ENCODE measurements at places on chromosomes 2 and 18.

GRCh38 chr18:78640246-78640995, 339.2 kb upstream of the SALL3 start:
- DNase-seq, result no peak

- no peak for DNase-seq
These were observed 510.9 kb upstream of the CELF4 start for GRCh38 chr18:38076346-38077070.

DNA sequence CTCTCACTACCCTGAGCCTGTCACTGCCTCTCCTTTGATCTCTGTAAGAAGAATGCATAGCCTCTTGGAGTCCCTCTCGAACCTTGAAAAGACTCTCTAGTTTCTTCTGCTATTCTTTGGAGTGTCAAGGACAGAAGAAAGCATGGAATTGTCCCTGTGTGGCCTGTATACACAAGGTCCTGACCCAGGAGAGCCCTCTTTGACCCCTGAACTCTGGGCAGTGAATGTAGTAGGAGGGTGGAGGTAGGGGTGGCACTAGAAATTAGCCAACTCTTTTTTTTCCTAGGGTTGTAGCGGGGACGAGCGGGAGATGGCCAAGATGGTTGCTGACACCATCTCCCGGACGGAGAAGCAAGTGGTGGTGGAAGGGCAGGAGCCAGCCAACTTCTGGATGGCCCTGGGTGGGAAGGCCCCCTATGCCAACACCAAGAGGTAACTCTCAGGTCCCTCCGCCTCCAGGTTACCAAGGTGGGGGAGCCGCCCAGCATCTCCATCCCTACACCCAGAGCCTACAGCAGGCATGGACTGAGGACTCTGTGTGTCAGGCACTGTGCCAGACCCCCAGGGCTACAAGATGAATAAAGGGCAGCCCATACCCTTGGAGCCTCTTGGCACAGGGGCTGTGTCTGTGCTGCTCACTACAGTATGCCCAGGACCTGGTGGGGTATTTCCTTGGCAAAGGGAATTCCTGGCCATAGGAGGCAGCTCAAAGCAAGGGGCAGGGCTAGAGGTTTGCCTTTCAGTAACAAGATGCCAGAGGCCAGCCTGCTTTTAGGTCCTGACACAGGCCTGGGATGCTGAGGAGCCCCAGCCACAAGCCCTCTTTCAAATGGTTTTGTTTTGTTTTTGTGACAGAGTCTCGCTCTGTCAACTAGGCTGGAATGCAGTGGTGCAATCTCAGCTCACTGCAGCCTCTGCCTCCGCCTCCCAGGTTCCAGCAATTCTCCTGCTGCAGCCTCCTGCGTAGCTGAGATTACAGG, 16.4 kb downstream of the VIL1 start:
- no peak for DNase-seq

DNA sequence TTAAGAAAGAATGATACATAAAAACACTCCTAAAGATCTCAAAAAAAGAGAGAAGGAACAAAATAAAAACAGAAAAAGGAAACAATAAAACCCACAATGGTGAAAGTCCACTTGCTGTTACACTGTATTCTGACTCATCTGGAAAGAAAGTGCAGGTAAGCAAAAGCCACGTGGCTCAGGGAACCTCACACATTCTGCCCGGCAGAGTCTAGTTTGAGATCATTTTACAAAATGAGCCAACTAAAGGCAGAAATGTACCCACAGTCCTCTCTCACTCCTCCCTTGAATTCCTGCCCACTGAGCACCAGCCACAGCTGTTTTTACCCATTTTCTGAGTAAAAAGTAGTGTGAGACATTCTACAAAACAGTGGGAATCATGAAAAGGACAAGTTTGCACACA, 10.0 kb downstream of the KCNH7 start:
- DNase-seq, result no peak

DNA sequence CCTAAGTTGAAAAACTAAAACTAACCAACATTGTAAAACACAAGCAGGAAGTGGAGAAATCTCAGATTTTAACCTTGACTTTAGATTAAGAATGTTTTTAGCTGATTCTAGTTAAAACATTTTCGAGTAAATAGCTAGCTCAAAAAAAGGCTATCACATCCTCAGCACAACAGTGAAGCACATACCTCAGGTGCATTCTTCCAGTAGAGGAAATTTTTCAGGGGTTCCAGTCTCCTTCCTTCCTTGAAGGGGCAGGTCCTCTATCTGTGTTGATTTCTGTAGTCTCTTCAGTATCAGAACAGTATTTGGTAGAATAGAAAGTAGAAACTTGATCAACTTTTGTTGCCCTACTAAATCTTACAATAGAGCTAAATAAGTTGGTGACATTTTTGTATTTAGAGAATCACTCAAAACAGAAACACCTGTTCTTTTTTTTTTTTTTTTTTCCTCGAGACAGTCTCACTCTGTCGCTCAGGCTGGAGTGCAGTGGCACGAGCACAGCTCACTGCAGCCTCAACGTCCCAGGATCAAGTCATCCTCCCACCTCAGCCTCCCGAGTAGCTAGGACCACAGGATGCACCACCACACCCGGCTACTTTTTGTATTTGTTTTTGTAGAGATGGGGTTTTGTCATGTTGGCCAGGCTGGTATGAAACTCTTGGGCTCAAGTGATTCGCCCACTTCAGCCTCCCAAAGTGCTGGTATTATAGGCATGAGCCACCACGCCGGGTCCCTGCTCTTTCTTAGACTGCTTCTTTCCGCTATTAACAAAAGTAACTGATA, 6.9 kb upstream of the GPR155 start:
- DNase-seq, result no peak

DNA sequence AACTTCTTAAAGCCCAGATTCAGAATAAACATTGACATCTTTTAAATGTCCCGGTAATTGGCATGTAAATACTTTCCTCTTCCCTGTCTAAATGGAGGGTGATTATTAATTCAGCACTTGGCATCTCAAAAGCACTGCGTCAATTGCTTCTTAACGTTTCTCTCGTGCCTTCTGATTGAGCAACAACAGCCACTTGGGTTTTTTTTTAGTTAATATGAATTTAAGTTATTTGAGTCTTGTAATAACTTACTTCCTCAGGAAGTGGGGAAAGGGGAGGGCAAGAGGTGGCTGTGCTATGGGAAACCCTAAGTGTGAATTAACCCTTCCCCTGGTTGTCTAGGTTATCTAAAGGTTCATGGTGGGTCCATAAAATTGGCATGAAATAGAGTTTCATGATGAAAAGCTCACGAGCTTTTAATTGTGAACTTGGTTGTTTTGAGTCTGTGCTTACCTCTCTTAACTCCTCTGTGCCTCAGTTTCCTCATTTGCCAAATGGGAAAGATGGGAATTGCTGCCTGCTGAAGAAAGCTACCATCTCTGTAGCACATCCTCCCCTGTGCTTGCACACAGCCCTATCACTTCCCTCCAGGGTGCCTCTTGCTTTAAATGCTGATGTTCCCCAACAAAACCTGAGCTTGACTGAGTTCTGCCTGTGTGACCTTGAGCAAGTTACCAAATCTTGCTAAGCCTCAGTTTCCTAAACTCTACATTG, 126.3 kb upstream of the BCL2L11 start:
- DNase-seq, result no peak

DNA sequence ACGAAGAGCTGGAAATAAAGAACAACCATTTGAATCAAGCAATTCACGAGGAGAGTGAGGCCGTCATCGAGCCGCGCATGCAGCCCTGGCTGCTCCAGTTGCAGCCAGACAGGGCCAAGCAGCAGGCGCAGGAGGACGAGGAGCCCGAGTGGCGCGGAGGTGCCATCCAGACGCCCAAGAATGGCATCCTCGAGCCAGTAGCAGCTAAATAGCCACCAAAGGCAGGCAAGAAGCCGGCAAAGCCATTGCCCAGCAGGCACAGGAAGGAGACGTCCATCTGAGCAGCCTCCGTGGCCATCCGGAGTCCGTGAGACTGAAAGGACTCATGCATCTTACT, 8.9 kb upstream of the CHST10 start:
- no peak for DNase-seq

DNA sequence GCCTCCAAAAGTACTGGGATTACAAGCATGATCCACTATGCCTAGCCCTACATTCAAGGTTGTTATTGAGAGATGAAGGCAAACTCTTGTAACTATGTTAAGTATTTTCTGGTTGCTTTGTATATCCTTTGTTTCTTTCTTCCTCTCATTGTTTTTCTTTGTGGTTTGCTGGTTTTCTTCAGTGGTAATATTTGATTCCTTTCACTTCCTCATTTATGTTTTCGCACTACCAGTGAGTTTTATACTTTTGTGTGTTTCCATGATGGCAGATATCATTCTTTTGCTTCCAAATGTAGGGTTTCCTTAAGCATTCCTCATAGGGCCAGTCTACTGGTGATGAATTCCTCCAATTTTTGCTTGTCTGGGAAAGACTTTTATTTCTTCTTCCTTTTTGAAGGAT, 90.2 kb downstream of the NCK2 start:
- no peak for DNase-seq

DNA sequence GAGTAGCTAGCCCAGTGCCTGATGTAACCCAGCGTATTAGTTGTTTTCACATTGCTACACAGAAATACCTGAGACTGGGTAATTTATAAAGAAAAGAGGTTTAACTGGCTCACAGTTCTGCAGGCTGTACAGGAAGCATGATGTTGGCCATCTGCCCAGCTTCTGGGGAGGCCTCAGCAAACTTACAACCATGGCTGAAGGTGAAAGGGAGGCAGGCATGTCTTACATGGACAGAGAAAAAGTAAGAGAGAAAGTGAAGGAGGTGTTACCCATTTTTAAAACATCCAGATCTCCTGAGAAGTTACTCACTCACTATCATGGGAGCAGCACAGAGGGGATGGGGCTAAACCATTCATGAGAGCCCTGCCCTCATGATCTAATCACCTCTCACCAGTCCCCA, 6.1 kb upstream of the CYRIA start:
- DNase-seq, result no peak

GRCh38 chr18:57094175-57094574, 52.7 kb upstream of the BOD1L2 start:
- DNase-seq, result no peak

DNA sequence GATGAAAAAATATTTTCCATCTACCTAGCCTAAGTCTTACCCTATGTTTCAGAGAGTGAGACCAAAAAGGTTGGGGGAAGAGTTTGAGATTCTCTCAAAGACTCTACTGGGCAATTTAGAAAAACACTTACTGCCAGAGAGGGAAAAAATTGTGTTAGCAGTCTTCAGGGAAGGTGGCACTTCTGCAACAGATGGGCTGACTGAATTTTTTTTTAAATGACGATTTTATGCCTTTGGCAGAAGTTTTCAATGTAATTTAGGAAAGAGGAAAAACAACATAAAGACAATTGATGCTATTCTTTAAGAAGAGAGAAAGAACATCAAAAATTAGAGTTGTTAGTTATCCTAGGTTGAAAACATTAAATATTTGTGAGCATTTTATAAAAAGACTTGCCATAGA, 1894.5 kb upstream of the PIK3C3 start:
- no peak for DNase-seq

DNA sequence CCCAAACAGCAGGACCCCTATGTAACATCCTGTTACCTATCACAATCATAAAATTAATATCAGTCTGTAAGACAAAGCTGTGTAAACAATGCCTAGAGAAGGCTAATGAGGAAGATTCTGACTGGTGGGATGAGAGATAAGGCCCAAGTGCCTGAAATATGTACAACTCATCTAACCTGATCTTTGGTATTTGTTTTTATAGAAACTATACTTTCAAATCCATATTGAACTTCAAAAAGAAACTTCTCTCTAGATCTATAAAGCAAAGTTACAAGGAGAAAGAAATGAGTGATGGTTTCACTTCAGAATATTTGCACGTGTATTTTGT, 36.1 kb upstream of the ITGA4 start:
- DNase-seq, result no peak

DNA sequence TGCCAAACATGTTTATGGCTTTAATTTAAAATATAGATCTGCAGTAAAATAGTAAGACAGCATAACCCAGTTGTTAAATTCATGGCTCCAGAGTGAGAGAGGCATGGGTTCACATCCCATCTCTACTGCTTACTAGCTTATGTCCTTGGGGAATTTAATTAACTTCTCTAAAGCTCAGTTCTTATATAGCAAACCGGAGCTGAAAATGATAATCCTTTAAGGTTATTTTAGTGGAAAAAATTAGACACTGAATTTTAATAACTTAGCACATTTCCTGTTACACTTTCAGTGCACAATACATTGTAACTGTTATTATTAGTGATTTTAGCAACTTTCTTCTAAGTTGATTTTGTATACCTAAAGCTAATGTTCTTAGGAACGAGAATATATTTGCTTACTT, 14.8 kb downstream of the SCN9A start:
- DNase-seq, result no peak

DNA sequence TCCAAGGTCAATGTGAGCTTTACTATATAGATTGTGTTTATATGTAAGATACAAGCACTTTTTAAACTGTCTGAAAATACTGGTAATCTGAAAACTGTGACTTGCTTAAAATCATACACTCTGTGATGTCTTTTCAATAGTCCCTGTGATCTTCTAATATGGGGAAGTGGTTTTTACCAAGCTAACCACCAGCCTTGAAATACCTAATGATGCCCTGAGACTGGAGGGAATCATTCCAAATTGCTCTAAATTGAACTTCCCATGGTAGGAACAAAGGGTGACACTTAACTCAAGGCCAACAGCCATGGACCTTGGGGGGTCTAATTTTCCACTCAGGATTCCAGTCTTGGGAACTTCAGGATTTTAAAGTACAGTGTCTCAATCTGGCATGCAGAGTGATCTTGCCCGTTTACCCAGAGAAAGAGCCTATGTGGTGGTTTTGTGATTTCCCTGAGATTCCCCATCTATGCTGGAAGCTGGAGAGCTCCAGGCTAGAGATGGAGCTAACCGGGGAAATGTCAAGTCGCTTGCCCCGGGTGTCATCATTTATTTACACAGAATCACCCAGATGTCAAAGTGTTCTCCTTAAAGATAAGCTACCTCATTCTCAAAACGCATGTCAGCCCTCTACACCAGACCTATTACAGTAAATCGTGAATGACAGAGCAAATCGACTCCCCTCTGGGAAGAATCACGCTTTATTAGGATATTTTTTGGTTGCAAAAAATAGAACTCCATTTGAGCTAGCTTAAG, 198.5 kb downstream of the SP3 start:
- DNase-seq, result no peak

DNA sequence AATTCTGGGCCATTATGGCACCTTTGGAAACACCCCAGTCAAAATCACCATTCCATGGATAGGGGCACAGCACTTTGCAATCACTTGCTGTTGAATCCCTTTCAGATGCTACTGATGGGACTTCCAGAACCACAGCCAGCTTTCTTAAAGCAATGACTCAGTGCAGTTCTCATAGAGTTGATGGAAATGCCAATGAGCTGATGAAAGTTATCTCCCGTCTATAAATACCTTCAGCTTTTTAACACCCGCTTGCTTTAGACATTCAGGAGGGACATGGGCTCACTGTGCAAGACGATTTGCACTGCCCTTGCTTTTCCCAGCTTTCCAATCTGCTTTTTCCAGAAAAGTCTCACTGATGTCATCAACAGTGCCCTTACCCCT, 66.7 kb upstream of the RPL31 start:
- no peak for DNase-seq

GRCh38 chr2:68604077-68604476, 39.3 kb upstream of the PROKR1 start:
- no peak for DNase-seq

DNA sequence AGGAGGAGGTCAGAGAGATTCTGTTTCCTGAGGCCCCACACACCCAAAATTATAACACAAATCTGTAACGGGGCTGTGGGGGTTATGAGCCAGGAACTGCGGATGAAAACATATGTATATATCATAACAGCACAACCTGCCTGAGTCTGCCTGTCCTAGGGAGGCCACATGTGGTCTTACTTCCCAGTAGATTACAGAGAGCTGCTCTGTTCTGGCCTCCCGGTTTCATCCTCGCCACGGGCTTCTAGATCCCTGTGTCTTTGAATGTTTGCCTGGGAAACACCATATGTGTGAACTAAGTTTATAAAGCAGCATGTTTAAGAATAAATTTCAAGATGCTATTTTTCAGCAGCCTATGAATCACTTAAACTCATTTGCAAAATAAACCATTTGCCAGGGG, 124.0 kb downstream of the TMEM200C start:
- DNase-seq, result no peak

Data from stimulated activated CD8-positive, alpha-beta memory T cell treated with anti-CD3 and anti-CD28 coated beads, Interleukin-15, amount 100 ng/mL, for 48 hours (primary cell).